Caki2 (cell line): ENCODE measurements at places on chromosomes 2 and 18. TPM values are rescaled to one million over a fixed set of nuclear protein-coding genes. Genes with fewer than 3 reads are reported as not detected.

Gene CMPK2
- 4.2 and 10.7 TPM in 2 replicates for total RNA-seq

Gene B3GNT7
- 0.57 and 1.4 TPM in 2 replicates for total RNA-seq

Gene AKAIN1
- total RNA-seq: not detected in 2 replicates

Gene GPR155
- total RNA-seq: 0.06 and 0.64 TPM in 2 replicates

Gene KCNG3
- total RNA-seq: 0.51 and 1.9 TPM in 2 replicates

DNA sequence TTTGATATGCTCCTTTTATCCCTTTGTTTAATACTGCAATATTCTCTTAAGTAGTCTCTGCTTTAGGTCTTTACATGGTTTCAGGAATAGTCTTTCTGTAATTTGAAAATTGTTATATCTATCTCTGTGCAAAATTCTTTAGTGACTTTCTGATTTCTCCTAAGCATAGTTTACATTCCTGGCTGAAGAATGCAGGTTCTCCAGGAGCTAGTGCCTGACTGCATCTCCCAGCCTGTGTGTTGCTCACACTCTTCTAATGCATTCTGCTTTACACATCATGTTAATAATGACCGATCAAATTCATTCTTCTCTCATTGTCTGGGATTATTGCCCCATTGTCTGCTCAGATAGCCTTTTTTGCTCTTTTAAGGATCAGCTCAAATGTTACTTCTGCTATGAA lies 1349.2 kb downstream of the DSC3 start:
- no peak for DNase-seq

GRCh38 chr2:6749962-6750361 lies 115.7 kb downstream of the CMPK2 start:
- DNase-seq: no peak

DNA sequence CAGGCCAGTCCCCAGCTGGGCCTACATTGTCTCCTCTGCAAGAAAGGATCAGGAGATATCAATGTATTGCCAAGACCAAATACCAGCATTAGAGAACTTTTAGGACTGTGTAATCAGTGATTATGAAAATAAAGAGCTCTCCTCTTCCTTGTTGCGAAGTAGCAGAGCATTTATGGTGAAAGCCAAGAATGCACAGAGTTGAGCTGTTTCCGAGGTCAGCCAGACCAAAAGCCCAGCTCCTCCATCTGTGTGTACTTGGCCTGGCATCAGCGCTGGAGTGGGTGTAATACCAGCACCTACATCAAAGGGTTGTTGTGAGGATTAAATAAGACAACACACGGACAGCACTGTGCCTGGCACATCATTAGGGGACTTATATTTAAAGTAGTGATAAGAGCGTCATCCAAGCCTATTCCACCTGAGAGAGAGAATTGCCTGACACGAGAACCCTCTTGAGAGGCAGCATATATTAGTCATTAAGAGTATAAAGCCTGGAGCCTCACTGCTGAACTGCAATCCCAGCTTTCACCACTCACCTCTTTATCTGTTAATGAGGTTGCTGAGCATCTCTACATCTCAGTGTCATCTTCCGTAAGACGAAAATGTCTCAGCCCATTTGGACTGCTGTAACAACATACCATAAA lies 7.4 kb upstream of the SLC16A14 start:
- no peak for DNase-seq

GRCh38 chr2:144798034-144798433 lies 278.1 kb upstream of the ZEB2 start:
- no peak for DNase-seq

DNA sequence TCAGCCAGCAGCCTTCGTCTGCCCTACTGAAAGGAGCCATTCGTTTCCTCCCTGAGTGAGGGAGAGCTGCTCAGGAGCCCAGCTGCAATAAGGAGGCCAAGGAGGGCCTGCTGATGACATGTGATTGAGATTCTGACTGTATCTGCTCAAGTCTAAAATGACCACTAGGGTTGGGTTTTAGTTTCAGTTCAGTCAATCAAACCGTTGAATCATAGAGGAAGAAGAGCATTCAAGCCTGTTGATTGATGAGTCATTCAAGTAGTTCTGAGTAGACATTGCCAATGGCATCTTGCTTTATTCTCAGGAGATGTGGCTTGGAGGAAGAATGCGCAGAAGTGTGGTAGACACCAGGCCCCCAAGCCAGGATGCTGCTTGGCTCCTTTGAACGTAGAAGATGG lies 19.9 kb upstream of the BCL2L11 start:
- DNase-seq: peak; percentile 65

DNA sequence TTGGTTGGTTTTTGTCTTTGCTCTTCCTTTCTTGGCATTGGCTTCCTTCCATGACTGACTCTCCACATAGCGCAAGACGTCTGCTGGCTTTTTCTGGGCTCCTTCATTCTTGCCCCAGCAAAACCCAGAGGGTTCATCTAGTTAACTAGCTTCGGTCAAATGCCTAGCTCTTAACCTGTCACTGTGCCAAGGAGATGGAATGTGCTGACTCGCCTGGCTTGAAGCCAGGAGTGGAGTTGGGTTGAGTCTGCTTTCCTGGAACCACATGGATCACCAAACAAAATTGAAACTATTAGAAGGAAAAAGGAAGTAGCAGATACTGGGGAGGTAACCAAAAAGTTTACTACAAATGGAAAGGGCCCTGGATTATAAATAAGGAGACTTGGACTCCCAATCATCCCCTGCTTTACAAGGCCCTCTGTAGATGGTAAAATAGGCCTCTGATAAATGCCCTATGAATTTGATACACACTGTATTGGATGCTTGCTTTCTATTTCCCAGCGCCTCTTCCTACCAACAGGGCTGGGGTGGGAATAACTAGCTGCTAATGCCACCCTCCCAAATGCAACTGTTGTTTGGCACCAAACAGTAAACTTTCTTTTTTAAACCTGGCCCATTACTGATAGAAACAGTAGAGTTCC lies 11.3 kb downstream of the MALT1 start:
- DNase-seq: peak; percentile 56

GRCh38 chr2:162521871-162522650 lies 178.1 kb downstream of the GCA start:
- DNase-seq: no peak

- DNase-seq: no peak
These were observed 110.0 kb upstream of the STON1 start for GRCh38 chr2:48419884-48420511.

DNA sequence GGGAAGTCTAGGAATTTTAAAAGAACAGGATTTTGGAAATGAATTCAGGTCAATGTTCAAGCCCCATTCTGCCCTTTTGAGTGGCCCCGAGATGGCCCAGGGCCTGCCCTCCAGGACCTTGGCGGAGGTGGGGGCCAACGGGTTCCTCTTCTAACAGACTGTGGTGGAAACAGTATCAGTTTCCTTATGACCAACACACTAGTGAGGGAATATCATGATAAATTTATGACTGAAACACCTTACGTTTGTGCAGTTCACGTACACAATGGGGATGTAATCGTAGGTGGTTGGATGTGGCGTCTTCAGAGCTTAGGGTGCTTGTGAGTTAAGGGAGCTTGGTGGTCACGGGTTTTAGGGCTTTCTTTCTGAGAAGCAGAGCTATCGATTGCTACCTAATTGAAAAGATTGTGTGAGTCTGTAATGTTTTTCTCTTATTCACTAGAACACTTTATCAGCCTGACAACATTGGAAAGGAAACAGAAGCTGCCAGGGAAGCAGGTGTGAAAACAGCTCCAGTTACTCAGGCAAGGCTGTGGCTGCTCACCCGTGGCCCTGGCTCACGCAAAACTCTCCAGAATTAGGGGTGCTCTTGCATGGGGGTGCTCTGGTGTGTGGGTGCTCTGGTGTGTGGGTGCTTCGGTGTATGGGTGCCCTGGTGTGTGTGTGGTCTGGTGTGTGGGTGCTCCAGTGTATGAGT lies 165.3 kb downstream of the SNTG2 start:
- DNase-seq: no peak

- no peak for DNase-seq
These were observed 119.5 kb downstream of the DAW1 start for GRCh38 chr2:227990937-227991336.

DNA sequence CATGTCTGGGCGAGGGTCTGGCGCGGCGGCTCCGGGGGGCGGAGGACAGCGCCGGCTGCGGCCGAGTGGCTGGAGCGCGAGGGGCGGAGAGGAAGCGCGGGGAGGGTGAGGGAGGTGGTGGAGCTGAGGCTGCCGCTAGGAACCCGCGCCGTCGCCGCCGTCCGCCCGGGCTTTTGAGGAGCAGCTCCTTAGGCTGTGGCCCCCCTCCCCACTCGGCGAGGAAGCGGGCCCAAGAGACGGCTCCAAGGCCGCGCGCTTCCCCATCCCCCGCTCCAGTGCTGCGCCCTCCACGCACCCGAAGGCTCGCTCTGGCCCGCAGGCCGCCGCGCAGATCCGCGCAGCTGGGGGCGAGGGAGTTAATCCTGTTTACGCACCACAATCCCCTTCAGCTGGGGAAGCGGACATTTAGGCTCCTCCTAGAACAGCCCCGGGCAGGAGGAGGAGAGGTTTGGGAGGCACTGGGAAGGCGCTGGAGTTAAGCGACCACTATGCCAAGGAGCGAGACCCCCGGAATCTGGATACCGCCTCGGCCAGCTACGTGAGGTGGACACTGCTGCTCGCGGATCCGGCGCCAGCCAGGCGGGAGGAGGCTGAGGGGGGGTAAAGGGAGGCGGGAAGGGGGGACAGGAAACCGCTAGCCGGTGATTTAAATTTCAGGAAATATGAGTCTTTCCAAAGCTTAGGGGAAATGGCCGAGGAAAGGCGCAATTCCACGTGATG lies at the start of gene CNRIP1:
Gene CNRIP1 (minus strand): TSS at position 552 of the 720 bp plus-strand sequence. CDS start 549 bp downstream, at position 3.
- DNase-seq: peak; percentile 63

DNA sequence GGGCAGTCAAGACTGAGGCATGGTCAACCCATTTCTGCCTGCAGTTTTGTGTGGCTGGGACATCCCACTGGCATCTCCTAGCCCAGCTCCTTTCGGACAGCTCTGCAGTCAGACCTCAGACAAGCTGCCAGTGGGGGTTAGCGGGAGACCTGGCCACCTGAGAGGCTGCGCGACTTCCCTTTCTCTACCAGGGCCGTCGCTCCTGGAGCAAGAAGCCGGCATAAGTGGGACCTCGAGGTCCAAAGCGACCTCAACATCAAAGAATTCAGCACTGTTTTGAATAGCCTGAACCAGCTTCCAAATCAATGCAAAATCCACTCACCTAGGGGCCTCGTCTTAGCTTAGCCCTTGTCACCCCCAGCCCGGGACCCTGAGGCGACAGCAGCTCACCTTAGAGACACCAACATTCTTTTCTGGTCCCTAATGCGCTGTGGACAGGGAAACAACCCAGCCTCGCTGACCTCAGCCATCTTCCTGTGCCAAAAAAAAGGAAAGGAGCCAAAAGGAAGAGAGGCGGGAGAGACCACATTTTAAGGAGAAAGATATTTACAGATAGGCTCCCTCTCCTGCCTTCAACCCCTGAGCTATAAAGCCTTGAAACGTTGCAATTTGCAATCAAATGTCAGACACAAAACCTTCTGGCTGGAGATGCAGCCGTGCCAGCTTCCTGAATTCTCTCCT lies 81.2 kb downstream of the GFPT1 start:
- no peak for DNase-seq
